NCI-H1694 treated with DMSO at 0.1 percent for 48 hours (cell line): ENCODE measurements at places on chromosomes 7 and 10.

DNA sequence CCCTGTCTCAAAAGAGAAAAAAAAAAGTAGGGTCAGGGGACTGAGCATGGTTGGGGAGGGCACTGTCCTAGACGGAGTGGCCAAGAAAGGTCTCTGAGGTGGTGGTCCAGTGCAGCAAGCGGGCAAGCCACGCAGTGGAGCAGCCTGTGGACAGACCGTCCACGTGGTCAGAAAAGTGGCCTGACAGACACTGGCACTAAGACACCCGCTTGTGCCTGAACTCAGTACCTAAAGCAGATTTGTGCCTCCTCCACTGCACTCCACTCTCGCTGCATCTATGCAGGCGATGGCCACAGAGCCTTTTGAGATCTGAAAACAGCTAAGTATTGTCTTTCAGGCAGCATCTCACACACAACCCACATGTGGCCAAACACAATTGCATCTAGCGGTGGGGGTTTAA lies 8.8 kb downstream of the ASB10 start:
- no peak for DNase-seq

GRCh38 chr7:128084896-128085608 lies 53.8 kb upstream of the LRRC4 start:
- DNase-seq, result no peak

GRCh38 chr10:74189999-74190421 lies 39.0 kb downstream of the ADK start:
- no peak for DNase-seq

DNA sequence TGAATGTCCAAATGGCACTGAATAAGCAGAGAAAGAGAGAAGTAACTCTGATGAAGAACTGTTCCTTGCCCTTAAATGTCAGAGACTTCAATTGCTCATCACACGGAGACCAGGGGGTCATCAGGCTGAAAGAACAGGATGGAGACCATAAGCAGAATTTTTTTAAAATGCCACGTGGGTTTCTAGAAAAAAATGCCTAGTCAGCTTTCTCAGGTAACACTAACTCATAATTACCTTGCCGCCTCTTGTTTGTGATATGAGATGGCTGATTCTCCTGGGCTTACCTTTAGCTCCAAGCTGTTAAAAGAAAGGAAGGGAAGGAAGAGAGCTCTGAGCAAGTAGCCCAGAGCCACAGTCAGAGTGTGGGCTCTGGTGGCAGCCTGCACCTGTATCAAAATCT lies 372.0 kb downstream of the GPAM start:
- no peak for DNase-seq

DNA sequence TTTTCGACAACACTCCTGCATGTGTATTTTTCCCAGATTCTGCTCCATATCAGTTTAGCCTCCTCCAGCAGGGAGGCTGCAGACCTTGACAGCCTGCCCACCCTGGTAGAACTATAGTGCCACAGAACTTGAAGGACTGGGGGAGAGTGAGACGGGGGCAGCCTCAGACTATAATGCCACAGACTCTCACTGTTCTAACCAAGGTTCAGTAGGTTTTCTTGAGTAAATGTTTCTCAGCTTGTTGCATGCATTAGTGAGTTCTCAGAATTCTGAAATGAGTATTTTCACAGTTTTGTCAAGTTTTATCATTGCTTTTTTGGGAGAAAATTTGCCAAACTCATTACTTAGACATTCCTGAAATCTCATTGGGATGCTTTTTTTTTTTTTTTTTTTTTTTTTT lies 95.9 kb downstream of the ZNRF2 start:
- DNase-seq, result no peak

GRCh38 chr7:25386311-25386744 lies 158.0 kb upstream of the NPVF start:
- peak; percentile 25 for DNase-seq

DNA sequence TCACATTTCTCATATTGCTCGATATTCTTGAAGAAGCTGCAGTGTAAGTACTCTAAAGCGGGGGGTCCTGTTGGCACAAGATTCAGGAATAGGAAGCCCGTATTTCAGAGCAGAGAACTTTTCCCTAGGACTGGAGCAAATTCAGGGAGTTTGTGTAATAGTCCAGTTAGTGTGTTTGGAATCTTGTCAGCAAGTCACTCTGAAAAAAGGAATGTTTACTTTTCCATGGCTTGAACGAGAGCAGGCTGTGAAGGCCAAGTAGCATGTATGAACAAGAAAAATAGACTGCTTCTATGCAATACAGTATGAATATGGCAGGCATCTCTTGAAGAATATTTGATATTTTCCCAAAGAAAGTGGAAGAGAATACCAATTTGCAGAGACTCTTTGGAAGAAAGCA lies 39.8 kb downstream of the CDC123 start:
- no peak for DNase-seq

DNA sequence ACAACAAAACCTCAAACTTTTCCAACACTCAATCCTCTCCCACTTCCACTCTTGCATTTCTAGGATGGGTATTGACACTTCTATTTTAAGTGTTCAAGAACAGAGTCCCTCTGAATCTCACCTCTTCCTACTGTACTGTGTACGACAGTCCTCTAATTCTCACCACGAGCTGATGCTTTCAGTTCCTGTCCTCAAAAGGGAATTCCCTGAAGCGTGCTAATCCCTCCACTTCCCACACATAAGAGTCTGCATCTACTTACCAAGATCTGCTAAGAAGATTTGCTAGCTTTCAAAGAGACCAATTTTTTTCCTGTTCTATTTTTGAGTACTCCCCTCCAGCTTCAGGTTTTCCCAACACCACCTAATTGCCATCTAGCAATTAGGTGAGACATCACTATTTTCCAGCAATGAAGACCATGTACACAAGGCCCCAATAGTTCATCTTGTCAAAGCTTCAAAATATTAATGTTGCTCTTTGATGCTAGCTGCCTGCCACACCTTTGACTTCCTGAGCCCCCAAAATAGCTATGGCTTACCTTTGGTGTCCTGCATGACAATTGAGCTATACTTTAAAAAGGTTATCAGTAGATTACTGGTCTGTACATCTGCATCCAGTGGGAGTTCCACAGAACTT lies 54.4 kb downstream of the ARMH3 start:
- no peak for DNase-seq

GRCh38 chr7:31811650-31812461 lies 124.8 kb downstream of the PPP1R17 start:
- peak; percentile 29 for DNase-seq

- DNase-seq, result no peak
Measured at GRCh38 chr10:30818010-30818660, 188.6 kb upstream of the LYZL2 start.

DNA sequence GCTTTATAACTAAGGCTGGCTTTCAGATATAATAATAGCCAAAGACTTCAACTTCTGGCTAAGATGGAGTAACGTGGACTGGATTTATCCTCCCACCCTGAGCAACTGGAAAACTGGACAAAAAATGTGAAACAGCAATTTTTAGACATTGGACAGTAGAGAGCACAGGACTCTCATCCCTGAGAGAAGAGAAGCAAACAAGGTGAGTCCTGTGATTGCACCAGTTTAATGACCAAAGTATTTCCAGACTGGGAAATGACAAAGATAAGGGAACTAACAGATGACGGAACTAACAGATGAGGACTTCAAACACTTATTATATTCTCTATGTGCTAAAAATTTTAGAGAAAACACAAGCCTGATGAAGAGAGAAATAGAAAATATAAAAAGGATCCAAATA lies 175.7 kb upstream of the SLC25A13 start:
- DNase-seq, result no peak

GRCh38 chr7:29565982-29566746 lies 2.5 kb downstream of the PRR15 start:
- no peak for DNase-seq

DNA sequence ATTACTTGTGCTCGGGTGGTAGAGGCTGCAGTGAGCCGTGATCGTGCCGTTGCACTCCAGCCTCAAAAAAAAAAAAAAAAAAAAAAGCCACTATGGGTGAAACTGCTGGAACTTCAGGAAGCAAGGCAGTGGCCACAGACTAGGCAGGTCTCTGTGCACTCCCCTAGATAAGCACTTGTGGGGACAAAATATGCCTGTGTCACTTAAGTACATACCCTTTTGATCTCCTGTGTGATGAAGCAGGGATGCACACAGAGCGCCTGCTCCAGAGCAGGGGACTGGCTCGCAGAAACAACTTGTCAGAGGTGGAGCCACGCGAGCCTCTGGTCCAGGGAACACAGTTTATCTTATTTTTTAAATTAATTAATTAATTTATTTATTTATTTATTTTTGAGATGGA lies 42.9 kb upstream of the PSAP start:
- no peak for DNase-seq

DNA sequence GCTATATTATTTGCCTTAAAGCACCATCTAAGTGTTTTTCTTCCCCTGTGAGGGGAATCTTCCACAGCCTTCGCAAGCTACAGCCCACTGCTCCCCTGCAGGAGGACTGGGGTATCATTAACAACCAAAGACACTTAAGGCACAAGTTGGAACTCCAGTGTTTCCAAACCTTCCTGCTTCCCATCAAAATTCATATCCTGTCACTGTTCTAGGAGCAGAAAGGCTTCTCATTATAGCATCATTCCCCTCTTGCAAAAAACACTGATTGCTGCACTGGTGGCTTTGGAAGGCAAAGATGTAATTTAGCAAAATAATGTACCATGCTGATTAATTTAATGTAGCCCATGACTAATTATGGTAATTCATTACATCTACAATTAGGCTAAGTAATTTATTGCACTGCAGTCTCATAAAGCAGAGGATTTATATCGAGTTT lies 207.2 kb downstream of the SKAP2 start:
- DNase-seq, result peak; percentile 77

GRCh38 chr10:60351191-60351853 lies 38.4 kb downstream of the ANK3 start:
- DNase-seq, result peak; percentile 85

DNA sequence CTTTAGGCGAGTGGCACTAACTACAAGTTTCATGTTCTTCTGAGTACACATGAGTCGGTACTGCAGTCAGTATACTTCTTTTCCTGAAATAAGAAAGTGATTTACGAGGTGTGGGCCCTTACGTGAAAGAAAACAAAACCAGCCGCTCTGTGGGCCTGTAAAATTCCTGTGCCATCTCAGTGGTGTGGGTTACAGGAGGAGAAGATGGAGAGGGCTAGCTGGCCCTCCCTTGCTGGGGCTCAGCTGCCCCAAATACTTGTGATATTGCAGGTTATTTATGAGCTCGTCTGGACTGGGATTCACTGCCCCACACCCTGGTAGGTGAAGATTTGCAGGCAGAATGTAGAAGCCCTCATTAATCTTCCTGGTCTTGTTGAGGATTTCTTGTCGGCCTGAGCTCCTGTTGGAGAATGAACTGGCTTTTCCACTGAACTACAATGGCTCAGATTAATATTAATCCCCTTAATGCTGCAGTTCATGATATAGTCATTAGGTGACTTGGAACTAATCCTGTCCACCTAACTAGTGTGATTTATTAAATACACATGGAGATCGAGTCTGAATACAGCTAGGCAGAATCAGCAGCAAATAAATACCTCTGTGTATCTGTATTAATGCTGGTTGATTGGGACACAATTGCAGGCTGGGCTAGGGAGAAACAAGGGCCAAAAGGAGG lies 68.0 kb downstream of the GBF1 start:
- DNase-seq, result no peak

GRCh38 chr10:104735757-104736391 lies 94.8 kb downstream of the SORCS3 start:
- DNase-seq, result no peak

GRCh38 chr10:78520737-78521430 lies 487.2 kb downstream of the RPS24 start:
- DNase-seq, result no peak

GRCh38 chr10:7428673-7429350 lies 18.0 kb upstream of the SFMBT2 start:
- no peak for DNase-seq

GRCh38 chr10:113751181-113751732 lies at the start of gene PLEKHS1:
PLEKHS1 (plus strand) TSS chr10:113751682; CDS start chr10:113755278, 3,596 bp downstream.
- no peak for DNase-seq

DNA sequence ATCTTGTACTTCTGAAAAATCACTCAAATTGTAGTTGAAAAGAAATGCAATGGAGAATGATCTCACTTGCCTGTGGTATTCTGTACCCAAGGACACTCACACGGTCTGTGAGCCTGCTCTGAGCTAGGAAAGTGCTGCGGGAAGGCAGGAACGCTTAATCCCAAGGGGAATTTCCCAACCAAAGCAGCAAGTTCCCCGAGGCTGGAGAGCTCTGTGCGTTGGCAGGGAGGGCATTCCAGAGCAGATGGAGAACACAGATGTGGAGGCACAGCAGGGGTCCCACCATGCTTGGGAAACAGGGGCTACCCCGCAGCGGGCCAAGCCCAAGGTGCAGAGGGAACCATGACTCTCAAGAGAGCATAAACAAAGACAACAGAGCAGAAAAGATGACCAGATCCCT lies 13.6 kb downstream of the SVIL start:
- peak; percentile 77 for DNase-seq
